NCI-H1105 treated with DMSO at 0.1 percent for 48 hours (cell line): ENCODE measurements at places on chromosomes 2 and 18.

DNA sequence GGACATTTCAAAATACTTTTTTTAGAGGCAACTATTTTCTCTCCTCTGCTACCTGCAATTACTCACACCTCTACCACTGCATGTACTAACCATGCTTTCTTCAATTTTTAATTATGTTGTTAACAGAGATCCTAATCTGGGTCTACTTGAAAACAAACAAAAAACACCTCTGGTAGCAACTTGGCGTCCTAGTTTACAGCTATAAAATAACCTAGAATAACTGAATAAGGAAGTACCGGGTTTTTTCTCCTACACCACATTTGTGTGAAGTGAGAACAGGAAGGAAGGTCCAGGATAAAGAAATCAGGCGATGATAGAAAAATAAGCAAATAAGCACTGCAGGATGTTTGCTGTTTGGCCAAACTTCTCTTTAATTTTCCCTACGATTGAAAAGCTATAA is 633.5 kb downstream of the LRP1B start:
- DNase-seq: no peak

- DNase-seq: no peak
Observed at GRCh38 chr2:227657199-227657845, 9.3 kb upstream of the SCYGR5 start.

DNA sequence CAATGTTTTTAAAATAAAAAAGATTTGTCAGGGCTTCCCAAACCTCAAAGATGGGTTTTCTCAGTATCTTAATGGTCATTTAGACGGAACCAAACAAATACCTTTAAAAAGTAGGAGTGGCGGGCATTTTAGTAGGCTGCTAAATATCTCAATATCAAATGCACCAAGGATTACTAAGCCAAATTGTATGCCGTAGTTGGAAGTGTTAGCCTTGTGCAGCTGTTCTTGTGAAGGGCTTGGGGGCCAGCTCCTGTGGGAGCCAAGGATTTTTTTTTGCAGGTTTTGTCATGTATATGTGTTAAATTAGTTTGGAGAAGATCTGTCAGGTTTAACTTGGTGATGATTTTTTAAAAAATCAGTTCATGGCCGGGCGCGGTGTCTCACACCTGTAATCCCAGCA is 52.1 kb downstream of the ACTR2 start:
- DNase-seq: no peak

GRCh38 chr18:58449464-58449863 is 179.4 kb downstream of the ALPK2 start:
- no peak for DNase-seq

DNA sequence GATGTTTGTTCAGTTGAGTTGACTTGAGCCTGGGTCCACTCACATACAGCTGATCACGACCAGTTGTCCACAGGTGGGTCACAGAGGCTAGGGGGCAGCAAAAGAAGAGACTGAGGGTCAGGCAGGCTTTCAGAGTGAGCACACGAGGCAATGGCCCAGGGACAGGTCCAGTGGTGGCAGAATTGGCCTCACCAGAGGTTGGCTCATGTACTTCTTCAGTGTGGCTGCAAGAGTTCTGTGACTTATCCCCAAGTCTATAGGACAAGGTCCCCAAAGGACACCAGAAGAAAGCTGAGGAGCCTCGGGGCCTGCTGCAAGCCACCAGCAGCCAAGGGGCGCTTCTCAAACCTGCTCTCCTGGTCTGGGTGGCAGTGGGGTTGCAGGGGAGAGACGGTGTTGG is 219.8 kb downstream of the TFCP2L1 start:
- no peak for DNase-seq

DNA sequence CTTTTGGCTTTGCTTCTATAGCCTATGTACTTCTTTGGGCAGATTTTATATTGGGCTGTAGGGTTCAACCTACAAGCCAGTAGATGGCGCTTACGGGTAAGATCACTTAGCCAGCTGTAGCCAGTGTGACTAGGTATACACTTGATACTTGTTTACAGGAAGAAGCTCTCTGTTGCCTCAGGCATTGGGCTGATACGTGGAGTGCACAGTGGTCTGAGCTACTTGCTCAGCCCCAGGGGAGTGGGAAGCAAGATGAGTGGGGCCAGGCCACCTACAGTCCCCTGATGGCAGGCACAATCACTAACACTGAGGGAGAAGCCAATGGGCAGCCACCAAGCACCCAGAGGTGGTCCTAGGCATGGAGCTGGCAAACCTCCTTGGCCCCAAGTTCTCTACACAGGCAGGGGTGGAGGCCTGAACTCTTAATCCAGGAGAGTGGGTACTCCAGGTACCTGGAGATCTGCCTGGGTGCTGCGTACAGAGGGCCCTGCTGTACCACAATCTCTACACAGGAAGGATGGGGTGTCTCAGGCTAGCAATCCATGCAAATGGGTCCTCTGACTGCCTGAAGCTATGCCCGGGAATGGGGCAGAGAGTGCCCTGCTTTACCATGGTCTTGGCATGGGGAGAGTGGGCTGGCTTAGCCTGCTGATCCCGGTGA is 122.2 kb downstream of the NCOA1 start:
- peak; percentile 3 for DNase-seq

DNA sequence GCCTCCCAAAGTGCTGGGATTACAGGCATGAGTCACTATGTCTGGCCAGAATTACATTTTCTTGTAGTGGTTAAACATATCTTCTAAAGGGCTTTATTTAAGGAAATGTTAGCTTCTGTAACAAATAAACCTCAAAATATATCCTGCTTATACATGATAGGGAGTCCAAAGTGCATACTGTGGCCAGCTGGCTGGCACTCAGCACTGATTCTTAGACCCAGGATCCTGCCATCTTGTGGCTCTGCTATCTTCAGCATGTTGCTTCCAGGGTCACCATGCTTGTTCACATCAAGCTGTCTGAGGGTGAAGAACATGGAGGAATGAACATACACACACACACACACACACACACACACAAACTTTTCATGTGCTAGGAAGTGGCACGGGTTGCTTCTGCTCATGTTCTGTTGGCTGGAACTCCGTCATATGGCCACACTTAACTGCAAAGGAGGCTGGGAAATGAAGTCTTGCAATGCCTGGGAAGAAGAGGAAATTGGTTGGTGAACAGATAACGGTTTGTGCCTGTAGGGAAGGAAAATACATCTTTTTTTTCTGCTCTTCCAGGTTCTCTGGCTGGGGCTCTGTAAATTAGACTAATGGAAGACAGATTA is 40.0 kb downstream of the NPPC start:
- no peak for DNase-seq

- no peak for DNase-seq
Observed at GRCh38 chr2:7077660-7078267, 160.6 kb downstream of the RNF144A start.

- DNase-seq: no peak
Observed at GRCh38 chr18:63083020-63083531, 236.5 kb downstream of the BCL2 start.

DNA sequence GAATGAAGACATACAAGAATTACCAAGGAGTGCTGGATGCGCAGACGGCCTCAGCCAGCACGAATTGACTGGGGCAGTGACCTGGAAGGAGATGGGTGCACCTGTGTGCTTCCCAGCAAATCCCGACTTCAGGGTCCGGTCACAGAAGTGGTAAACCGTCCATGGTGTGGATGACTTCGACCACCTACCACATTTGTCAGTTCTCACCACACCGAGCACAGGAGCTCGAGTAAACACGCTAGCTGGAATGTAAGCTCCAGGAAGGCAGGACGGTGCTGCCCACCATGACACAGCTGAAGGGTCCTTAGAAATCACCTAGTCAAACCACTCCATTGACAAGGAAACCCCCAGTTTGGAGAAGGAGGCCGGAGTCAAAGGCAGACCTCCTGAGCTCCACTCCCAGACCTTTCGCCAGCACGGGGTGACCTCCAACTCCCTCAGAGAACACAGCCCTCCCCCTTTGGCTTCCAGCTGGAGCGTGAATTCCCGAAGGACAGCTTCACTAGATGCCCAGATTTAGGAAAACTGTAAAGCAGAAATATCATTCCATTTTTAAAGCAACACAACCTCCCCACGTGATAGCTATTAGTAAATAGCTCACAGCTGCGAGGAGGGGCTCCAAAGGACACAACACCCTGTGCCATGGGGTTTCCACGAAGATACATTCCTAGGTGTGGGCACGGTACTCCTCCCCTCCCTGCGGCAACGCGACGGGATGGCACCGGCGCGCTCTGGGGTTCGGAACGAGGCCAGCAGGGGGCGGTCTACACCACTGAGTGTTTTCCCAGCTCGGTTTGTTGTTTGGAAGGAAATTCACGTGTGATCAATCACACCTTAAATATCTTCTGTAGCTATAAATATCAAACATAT is 34.1 kb upstream of the GNAL start:
- DNase-seq: peak; percentile 9

- no peak for DNase-seq
Observed at GRCh38 chr2:61946666-61947065, 41.2 kb downstream of the COMMD1 start.
